Aorta (tissue), 5 donors: ENCODE measurements at places on chromosomes 7 and 10. TPM values are rescaled to one million over a fixed set of nuclear protein-coding genes. Genes with fewer than 3 reads are reported as not detected.

The DNAH11 gene
- total RNA-seq = 3.3 TPM

DNA sequence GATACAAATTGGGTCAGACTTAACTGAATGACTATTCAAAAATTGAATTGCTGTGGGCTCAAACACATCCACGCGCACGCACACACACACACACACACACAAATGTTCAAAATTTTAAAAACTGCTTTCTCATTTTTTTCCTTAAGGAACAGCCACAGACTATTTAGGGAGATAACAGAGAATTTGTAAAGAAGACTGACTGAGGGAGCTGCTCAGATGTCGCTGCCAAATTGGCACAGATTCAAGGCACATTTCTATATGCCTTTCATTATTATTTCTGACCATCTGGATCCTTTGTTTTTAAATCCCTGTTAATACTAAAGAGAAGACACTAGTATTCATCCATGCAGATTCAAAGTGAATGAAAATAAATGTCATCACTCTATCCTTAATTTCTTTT lies 154.8 kb downstream of the DGKB start:
- DNase-seq = no peak

The ADRA2A gene
- total RNA-seq = 11.4 TPM

GRCh38 chr10:111707076-111707475 lies 476.5 kb downstream of the GPAM start:
- DNase-seq = no peak

The NKX1-2 gene
- total RNA-seq = not detected

The ADAMTS14 gene
- total RNA-seq = 2.4 TPM

DNA sequence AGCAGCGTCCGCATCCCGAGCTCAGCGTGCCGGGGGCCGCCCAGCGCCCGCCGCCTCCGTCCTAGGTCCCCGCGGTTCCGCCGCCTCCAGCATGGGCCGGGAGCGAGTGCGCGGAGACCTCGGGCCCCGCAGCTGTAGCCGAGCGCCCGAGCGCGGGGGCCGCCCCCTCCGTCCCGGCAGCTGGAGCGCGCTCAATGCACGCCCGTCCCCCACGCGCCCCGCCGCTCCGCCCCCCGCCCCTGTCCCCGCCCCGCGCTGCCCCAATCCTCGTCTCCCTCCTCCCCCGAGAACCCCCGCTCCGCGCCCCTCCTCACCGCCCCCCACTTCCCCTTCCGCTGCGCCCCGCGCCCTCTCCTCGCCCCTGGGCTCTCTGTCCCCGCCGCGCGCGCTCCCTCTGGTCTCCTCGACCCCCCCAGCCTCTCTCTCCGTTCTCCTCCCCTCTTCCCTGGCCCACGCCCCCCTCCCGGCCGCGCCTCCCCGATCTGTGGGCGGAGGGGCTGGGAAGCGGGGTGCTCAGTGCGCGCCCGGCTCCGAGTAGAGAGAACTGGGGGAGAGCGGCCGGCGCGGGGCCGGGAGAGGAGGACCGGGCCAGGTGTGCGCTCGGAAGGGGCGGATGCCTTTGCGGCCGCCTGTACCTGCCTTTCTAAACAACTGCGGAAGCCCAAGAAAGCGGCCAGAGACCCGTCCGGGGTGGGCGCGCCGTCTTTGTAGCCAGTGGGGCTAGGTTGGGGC lies at the start of gene VIPR2:
TSS of gene VIPR2 (minus strand) at position 110 of the 732 bp plus-strand sequence. CDS start at position 14, 96 bp downstream.
- DNase-seq = no peak
